ENCODE measurements at places on chromosomes 3 and 15.

- no peak for DNase-seq
These were observed 1075.1 kb downstream of the AGBL1 start for GRCh38 chr15:87154761-87155160.

DNA sequence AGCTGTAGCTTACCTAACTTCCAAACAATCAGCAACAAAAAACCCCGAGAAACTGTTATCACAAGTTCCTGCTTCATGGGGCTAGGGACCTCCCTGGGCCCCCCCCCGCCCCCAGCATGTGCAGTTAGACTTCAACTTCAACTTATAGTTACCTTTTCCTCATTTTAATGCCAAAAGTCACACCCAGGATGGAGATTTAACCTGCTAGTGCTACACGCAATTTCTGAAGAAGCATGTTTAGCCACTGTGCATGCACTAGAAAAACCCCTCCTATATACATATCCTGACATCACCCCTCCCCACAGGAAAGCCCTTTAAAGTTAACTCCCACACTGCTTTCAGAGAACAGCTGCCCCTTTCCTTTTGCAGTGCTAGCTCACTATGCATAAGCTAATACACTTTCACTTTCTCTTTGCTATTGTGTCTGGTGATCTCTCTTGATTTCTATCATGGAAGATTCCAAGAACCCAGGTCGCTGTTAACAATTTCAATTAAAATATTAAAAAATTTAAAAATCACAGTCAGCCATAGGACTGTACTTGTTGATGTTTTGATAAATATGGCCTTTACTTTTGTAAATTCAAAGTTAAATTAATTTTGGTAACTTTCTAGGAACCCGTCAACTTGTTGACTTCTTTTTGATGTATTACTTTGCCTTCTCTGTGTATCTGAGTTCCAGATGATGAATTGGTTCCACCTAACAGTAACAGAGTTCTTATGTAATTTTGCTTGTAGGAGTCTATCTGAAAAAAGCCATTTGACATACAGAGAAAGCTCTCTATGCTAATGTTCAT, 75.2 kb upstream of the ACAD9 start:
- DNase-seq, result no peak

DNA sequence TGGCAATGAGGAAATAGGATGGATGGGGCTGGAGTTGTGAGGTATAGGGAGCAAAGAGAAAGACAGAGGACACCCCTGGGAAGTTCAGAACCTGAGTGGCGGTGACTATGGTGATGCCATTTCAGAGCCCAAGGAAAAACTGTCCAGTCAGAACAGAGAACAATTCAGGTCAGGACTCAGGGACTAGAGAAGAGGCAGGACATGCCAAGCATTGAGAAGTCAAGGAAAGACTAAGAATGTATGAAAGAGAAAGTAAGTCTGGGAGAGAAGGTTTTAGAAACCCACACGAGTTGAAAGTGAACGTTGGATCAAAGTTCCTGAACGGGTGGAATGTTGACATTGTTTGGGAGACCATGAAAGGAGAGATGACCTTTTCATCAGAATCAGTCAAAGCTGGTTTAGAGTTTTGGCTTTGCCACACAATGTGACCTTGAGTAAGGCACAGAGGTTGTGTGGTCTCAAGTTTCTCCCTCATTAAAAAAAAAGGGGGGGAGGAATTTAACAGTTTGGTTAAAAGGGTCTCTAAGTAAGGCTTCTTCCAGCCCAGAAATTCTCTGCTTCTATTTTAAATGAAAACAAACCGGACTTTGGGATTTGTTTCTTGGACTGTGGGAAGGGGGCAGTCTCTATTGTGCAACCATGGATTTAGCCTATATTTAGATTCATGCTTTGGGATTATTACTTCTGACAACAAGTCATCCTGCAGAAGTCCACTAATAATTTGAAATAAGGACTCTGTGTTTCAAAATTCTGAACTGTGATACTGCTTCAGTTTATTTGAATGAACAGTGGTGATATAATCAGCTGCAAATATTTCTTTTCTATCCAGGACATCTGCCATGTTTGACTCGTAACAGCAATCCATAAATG, 315.9 kb upstream of the TBL1XR1 start:
- no peak for DNase-seq

DNA sequence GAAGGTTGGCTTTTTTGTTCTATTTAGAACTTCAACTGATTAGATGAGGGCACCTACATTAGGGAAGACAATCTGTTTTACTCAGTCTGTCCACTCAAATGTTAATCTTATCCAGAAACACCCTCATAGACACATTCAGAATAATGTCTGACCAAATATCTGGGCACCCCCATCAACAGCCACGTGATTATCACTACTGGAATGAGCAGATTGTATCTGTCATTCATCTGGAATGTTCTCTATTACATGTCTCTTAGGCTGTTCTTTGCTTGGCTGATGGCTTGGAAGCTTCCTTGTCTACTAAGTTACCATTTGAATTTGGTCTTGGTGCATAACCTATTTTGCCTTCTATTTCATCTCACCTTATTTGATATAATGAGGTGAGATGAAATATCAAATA, 15.7 kb upstream of the LRRC58 start:
- DNase-seq, result no peak

- DNase-seq, result no peak
These were observed 27.0 kb upstream of the CAPN3 start for GRCh38 chr15:42332331-42332730.

DNA sequence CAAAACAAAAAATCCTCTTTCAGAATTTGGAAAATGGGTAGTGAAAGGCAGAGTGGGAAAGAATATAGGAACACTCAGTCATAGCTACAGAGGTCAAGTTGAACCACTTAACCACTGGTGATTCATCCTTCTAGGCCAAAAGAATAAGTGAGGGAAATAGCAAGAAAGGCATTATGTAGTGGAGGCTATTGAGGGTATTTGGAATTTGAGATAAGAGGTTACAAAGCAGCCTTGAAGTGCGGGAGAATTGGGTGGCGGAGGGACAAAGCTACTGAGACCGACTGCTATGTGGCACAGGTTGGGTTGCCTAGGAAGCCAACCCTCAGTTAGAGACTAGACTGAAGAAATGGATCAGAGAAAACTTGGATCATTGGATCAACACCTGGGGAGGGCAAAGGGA, 109.5 kb downstream of the SYNPR start:
- DNase-seq, result no peak

- no peak for DNase-seq
These were observed 19.1 kb downstream of the SSR3 start for GRCh38 chr3:156535798-156536197.

DNA sequence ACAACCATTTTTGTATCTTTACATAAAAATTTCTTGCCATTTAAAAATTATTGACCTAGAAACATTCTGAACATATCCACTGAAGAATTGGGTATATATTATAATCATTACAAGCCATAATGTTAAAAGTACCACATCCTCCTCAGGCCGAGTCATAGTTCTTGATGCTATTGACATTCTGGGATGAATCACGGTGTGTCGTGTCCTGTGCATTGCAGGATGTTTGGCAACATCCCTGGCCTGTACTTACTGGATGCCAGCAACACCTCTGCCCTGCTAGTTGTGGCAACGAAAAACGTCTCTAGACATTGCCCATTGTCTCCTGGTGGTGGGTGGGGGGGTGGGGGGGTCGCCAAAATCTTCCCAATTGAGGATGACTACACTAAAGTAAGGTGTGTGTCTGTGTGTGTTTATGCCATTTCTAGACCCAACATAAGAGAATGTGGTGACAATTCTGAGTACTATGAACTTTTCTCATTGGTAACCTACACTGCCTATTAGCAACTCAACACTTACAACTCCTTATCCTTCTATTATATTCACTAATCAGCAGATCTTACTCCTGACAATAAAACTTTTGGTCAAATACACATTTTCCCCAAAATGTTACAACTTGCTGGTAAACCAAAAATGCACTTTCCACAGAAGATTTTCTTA, 471.6 kb downstream of the FOXP1 start:
- DNase-seq, result peak; percentile 20

DNA sequence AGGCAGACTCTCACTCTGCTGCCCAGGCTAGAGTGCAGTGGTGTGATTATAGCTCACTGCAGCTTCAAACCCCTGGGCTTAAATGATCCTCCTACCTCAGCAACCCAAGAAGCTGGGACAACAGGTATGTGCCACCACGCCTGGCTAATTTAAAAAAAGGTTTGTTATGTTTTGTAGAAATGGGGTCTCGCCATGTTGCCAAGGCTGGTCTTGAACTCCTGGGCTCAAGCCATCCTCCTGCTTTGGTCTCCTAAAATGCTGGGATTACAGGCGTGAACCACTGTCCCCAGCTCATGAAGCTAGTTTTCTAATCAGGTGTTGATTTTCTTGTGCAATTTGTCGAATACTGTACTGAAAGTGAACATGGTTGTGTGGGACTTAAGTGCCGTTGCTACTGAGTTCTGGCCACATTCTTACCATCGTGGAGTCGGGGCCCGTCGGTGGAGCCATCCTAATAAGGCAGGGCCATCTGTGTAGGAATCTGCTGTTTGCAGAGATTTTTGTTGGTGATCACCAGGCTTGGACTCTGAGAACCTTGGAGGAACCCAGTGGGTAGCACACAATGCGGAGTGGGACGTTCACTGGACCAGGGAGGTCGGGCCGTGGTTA, 193.2 kb downstream of the GOLGA6L6 start:
- DNase-seq, result no peak

DNA sequence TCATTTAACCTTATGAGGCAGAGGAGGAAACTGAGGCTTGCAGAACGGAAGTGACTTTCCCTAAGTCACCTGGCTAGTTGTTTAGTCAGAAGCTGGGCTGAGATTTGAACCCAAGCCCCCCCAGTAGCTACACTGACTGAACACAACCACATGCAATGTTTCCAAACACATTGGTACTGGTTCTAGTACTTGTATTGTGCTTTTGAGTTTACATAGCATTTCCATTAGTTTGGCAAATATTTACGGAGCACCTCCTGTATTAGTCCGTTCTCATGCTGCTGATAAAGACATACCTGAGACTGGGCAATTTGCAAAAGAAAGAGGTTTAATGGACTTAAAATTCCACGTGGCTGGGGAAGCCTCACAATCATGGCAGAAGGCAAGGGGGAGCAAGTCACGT, 56.3 kb upstream of the ITGA11 start:
- DNase-seq, result no peak

- no peak for DNase-seq
These were observed 233.3 kb upstream of the NR2E3 start for GRCh38 chr15:71577071-71577470.

DNA sequence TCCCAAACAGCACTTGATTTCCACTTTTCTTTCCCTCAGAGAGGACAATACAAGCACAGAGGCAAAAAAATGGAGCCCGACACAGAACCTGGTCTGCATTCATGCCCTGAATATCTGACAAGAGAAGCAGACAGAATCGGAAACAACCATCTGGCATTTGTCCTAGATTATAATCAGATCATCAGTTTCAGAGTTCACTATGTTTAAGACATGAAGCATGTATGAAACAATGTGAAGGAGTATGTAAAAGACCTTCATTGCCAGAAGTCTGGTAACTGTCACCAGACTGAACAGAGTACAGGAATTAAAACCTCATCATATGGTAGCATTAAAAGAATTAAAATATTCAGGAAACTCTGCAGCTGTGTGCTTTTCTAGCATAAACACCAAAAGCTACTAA, 65.0 kb downstream of the SETD2 start:
- no peak for DNase-seq

GRCh38 chr15:57708047-57708446, 1.5 kb downstream of the POLR2M start:
- no peak for DNase-seq

All from T47D (cell line).